ENCODE measurements at places on chromosomes 12 and 14.
A peak's percentile ranks its signal among the peaks of the same experiment; 100 is the strongest.

GRCh38 chr14:97851428-97851995 is 1054.3 kb downstream of the VRK1 start:
- no peak for DNase-seq

DNA sequence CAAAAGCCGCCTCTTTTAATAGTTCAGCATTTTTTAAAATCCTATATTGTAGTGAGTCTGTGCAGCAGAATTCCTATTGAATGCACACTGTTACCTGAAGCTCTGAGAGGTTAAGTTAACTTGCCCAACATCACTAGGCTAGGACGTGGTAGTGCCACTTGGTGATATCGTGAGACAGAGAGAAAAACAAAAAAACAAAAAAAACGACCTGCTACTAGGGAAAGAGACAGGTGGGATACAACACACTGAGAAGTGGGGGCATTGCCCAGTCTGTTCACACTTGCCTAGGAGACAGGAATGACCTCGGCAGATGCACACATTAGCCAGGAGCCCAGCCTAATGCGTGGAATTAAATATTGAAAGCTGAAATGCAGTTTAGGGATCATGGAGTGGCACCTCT is 129.7 kb upstream of the CCND2 start:
- DNase-seq = no peak

DNA sequence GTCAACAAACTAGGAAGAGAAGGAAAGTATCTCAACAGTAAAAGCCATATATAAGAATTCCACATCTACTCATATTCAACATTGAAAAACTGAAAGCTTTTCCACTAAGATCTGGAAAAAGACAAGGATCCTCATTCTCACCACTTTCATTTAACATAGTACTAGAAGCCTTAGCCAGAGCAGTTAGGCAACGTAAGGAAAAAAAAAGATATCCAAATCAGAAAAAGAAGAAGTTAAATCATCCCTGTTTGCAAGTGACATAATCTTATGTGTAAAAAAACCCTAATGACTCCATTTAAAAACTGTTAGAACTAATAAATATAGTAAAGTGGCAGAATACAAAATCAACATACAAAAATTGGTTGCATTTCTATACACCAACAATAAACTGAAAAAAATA is 426.2 kb downstream of the BCAT1 start:
- no peak for DNase-seq

GRCh38 chr12:111166779-111167540 is 201.9 kb downstream of the PHETA1 start:
- DNase-seq = no peak

DNA sequence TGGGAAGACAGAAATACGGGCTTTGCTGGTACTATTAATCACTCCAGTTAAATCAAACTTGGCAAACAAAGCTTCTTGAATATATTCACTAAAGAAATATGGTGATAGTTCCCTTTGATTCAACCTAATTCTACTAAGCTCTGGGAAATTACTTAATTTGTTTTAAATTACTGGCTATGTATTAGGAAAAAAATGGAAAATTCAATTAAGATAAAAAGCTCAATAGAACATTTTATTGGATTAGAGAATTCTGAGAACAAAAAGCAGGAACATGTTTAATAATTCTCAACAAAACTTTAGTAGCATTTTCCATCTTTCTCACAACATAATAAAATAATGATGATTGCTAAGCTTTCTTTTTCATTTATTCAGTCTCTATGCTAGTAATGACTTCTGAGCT is 30.2 kb downstream of the BDKRB1 start:
- DNase-seq = no peak

- DNase-seq = no peak
Observed at GRCh38 chr14:68794851-68795596, 2.2 kb upstream of the ZFP36L1 start.

DNA sequence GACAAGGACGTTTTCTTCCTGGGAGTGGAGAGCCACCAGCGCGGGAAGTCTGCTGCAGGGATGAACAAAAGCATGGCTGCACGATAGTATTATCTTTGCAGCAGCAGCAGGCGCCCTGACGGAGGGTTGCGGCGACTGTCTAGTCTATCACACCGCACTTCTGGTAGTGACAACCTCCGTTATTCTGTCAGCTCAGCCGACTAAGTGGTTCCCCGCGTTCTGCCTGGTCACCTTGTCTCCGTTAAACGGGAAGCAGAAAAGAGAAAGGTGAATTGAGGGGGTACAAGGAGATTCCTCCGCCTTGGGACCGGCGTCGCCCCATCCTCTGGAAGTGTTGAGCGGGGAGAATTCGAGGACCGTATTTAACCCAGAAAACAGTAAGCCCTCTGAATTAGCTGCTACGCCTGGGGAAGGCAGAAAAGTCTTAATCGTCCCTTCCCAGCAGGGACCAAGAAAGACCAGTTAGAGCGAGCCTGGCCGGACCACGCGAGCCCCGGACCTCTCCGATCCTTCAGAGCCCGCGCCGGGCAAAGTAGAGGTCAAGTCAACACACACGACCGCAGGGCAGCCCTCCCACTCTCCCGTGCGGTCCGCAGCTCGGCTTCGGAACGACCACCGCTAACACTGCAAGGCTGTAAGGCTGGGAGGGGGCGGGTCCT is 536 bp upstream of the DAAM1 start:
- DNase-seq = peak; percentile 17

GRCh38 chr12:38132139-38132538 is 184.4 kb upstream of the ALG10B start:
- no peak for DNase-seq

- no peak for DNase-seq
Observed at GRCh38 chr12:11862798-11863197, 207.9 kb upstream of the BCL2L14 start.

DNA sequence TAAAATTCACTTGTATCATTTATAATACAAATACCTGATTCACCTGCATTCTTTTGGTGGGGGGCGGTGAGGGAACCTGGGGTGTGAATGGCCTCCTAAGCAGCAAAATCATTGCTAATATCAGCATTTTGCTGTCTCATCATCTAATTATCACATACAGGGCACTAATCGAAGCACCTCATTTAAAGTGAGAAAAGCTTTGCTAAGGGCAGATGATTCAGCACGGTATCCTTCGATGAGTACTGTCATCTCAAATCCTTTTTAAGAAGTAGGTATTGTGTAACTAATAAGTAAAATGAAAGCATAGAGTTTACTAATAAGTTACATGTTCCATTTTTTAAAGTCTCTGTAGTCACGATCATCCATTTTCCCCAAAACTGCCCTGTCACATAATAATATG is 278.1 kb upstream of the SOX5 start:
- DNase-seq = no peak

DNA sequence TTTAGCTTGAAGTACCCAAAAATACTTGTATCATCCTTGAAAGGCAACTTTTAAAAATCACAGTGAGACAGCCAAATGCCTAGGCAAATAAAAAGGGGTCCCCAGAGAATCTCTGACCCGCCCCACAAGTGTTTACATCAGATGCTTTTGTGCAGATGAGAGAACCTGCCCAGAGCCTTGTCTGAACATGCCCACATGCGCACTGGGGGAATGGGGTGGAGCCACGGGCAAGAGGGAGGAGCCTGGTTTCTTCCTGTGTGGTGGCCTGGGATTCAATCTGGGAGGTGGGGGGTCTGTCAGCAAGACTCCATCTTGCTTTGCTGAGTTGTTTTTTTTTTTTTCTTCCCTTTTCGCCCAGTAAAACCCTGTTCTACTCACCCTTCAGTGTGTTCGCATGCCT is 381.7 kb upstream of the CCDC196 start:
- DNase-seq = no peak

DNA sequence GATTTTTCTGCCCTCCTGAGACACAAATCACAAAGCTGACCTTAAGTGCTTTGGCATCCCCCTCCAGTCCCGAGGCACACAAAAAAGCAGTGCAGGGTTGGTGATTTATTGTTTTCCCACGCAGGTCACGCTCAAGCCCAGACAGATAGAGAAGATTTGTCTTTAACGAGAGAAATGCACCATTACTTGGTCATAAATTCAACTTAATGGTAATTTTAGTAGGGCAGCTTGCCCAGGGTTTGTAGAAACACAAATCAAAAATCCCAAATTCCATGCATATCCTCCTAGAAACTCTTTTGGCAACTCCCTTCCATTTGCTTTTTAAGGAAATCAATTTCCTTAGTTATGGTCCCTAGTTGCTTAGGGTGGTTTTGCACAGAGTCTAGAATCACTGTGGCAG is 132.6 kb downstream of the IGF1 start:
- no peak for DNase-seq

GRCh38 chr14:99579120-99579836 is 24.7 kb downstream of the CCDC85C start:
- no peak for DNase-seq

GRCh38 chr12:49954863-49955830 is 4.6 kb downstream of the AQP2 start:
- DNase-seq = no peak

- no peak for DNase-seq
Observed at GRCh38 chr12:131253376-131254026, 299.8 kb downstream of the ADGRD1 start.

GRCh38 chr12:110849748-110850403 is 3.1 kb downstream of the CCDC63 start:
- no peak for DNase-seq

- DNase-seq = no peak
Observed at GRCh38 chr12:96205908-96206307, 11.7 kb downstream of the ELK3 start.

- no peak for DNase-seq
Observed at GRCh38 chr12:120388691-120389481, 19.9 kb upstream of the MSI1 start.

- DNase-seq = no peak
Observed at GRCh38 chr12:101414533-101415119, 7.1 kb upstream of the ARL1 start.

DNA sequence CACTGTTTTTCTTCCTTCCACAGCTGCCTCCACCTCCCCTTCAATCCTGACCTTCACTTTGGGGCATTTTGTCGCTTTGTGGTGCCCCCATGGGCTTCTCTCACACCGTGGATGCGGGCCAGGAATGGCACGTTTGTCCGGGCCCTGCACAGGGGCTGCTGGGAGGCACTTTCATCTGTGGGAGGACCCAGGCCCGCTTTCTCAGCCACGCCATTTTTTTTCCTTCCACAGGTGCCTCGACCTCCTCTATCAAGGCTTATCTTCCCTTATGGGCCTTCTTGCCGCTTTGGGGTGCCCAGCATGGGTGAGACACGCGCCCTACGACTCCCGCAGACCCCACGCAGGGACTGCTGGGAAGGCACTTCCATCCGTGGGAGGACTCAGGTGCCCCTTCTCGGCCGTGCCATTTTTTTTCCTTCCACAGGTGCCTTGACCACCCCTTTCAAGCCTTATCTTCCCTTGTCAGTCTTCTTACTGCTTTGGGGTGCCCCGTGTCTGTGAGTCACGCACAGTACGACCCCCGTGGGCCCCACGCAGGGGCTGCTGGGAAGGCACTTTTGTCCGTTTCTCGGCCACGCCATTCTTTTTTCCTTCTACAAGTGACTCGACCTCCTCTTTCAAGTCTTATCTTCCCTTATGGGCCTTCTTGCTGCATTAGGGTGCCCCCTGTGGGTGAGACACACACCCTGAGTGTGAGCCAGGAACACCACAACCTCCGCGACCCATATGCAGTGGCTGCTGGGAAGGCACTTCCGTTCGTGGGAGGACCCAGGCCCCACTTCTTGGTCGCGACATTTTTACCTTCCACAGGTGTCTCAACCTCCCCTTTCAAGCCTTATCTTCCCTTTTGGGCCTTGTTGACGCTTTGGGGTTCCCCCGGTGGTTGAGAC is 270.7 kb downstream of the ALG10 start:
- no peak for DNase-seq

GRCh38 chr12:3071107-3071506 is 6.1 kb upstream of the TSPAN9 start:
- DNase-seq = no peak

GRCh38 chr12:107144990-107145389 is 51.6 kb upstream of the CRY1 start:
- no peak for DNase-seq

GRCh38 chr12:124861492-124861891 is 2.2 kb downstream of the SCARB1 start:
- no peak for DNase-seq

DNA sequence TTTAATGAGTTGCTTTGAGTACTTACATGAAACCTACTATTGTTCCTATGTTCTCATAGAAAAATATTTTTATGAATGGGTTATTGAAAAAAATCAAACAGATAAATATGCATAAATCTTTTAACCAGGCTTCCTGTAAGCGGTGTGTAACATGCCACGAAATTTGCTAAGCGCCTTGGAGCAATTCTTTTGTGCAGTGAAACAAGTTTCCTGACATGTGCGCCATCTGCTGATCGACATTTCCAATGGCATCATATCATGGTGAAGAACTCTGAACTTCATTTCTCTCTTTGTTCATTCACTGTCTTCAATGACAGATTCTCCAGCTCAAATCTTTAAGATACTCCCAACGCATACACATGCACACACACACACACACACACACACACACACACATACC is 145.6 kb upstream of the NAV3 start:
- DNase-seq = no peak

DNA sequence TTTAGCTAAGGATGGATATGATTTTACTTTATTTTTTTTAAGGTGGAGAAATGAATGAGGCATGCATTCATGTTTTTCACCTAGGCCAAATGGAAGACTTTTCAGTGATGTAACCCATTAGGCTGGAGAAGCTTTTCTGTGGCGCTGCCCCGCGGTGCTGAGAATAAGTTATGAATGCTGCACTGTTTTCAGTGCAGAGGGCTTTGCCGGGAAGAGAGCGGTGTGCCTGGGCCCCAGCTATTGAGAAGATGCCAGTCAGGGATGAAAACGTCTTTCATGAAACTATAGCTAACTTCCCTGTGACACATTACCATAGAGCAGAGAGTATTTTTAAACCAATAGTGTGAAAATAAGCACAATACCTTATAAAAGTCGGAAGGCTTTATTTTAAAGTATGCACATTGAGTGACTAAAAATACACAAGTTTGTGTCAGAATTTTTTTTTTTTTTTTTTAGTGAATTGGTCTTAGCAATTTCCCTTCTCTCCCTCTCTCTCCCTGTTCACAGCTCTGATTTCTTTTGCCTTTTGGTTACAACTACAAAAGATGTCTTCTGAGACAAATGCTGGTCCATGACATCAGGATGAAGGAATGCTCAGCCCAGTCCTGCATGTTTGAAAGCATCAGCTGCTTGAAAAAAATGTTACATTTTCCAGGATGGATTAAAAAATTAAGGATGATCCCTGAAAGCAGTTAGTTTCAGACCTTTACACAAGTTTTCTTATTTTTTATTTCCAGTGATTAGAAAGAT is 48.3 kb downstream of the NPAS3 start:
- no peak for DNase-seq

GRCh38 chr14:94144765-94145164 is 15.4 kb upstream of the IFI27L2 start:
- no peak for DNase-seq

DNA sequence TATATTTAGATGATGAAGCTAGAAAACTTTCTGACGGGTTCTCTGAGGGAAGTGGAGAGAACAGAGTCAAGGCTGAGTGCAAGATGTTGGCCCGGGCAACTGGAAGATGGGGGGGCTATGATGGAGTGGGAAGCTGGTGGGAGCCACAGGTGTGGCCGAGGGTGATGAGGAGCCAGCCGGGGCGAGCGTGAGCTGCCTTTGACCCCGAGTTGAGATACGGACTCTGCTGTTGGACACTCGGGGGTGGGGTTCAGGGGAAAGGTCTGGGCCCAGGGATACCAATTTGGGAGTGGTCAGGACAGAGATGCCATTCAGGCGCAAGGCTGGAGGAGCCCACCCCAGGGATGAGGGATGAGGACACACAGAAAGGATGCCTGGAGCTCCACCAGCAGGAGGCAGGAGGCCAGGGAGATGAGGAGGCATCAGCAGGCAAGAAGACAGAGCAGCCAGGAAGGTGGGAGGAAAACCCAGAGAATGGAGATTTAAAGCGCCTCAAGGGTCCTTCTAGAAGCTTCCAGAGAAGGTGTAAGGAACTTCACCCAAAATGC is 9.0 kb downstream of the SCARB1 start:
- no peak for DNase-seq

Data from activated CD8-positive, alpha-beta memory T cell treated with anti-CD3 and anti-CD28 coated beads for 1 hour (primary cell).